ENCODE measurements at places on chromosomes 12 and 14.

- no peak for DNase-seq
These were observed 22.7 kb downstream of the CLIP1 start for GRCh38 chr12:122399592-122400373.

DNA sequence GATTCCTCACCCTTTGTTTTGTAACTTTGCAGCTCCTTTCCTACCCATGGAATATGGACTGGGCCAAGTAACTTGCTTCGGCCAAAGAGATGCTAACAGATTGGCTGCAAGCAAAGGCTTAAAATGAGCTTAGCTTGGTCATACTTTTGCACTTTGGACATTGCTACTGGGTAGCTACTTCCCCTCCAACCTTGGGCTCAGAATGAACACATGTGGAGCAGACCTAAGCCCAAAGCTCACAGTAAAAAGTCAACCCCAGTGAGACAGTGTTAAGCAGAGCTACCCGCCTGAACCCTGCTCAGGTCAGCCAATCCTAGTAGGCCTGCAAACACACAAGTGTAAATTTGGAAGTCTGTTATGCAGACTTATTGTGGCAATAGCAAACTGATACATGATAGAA, 14.6 kb downstream of the KICS2 start:
- DNase-seq, result no peak

- DNase-seq, result no peak
These were observed 215.2 kb upstream of the SSTR1 start for GRCh38 chr14:37992499-37992898.

GRCh38 chr12:96828169-96828789, 78.8 kb upstream of the NEDD1 start:
- DNase-seq, result no peak
